Thymus (tissue), 14 donors: ENCODE measurements at places on chromosomes 5 and 9. TPM values are rescaled to one million over a fixed set of nuclear protein-coding genes. Genes with fewer than 3 reads are reported as not detected.
A peak's percentile ranks its signal among the peaks of the same experiment; 100 is the strongest.

Gene P4HA2
- 16.5 TPM for total RNA-seq

Gene S100Z
- total RNA-seq: 1.5 TPM

Gene NFX1
- 23.3 TPM for total RNA-seq

Gene OLFM1
- 28.3 TPM for total RNA-seq

Gene ERAP2
- total RNA-seq: 11.3 TPM

Gene TRAF2
- 12.8 TPM for total RNA-seq

Gene DMRT3
- 0.05 TPM for total RNA-seq

DNA sequence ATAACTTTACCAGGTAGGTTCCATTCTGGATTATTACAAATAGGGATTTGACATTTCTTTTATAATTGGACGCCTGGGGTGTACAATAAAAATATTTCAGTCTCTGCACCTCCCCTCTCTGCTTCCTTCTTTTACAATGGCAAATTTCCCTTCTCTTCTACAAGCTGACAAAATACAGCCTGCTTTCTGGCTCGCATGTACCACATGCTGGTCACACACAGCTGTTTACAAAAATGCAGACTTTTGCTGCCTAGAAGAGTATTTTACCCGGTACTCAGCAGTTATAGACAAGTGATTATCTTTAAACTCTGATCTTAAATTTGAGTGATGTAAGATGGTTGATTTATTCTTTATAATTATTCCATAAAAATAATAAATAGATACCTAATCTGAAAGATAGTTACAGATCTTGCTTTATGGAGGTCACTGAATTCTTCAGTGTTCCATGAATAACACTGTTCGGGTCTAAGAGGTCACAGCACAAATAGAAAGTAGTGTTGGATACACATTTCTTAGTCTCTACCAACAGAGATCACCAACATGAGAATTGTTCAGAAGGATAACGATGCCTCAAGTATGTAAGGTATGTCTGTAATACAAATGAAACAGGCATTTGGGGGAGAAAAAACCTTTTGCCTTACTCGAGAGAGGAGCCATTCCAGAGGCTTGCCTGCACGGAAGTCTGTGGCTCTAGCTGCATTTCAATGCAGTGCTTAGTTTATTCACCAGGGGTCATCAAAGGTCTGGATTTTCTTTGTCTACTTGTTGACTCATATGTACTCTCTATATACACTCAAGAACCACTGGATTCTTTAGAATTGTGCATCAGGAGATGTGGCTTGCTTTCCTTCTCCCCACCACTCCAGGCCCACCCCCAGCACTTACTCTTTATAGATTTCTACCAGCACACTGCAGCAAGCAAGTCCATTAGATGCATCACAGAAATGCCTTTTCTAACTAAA is 206.6 kb upstream of the RFX3 start:
- no peak overlapping the region for H3K4me3 ChIP-seq
- H3K27me3 ChIP-seq: no peaks in the 10 kb centered on the region
- no peaks in the 10 kb centered on the region for H3K36me3 ChIP-seq
- no peak overlapping the region for H3K27ac ChIP-seq
- DNase-seq: peak; percentile 17

GRCh38 chr5:157476702-157477408 is 16.8 kb downstream of the NIPAL4 start:
- no peak overlapping the region for H3K27ac ChIP-seq
- no peak overlapping the region for H3K4me3 ChIP-seq
- peaks cover 4% of the 10 kb centered on the region for H3K4me1 ChIP-seq
- peak; percentile 52 for DNase-seq
- H3K36me3 ChIP-seq: peaks cover 3% of the 10 kb centered on the region
- H3K27me3 ChIP-seq: no peaks in the 10 kb centered on the region

GRCh38 chr5:74865256-74865803 is 857 bp downstream of the FAM169A start:
- H3K4me3 ChIP-seq: peak overlapping the region; percentile 93
- H3K27me3 ChIP-seq: peaks cover 6% of the 10 kb centered on the region
- H3K4me1 ChIP-seq: peaks cover 12% of the 10 kb centered on the region
- no peak for DNase-seq

DNA sequence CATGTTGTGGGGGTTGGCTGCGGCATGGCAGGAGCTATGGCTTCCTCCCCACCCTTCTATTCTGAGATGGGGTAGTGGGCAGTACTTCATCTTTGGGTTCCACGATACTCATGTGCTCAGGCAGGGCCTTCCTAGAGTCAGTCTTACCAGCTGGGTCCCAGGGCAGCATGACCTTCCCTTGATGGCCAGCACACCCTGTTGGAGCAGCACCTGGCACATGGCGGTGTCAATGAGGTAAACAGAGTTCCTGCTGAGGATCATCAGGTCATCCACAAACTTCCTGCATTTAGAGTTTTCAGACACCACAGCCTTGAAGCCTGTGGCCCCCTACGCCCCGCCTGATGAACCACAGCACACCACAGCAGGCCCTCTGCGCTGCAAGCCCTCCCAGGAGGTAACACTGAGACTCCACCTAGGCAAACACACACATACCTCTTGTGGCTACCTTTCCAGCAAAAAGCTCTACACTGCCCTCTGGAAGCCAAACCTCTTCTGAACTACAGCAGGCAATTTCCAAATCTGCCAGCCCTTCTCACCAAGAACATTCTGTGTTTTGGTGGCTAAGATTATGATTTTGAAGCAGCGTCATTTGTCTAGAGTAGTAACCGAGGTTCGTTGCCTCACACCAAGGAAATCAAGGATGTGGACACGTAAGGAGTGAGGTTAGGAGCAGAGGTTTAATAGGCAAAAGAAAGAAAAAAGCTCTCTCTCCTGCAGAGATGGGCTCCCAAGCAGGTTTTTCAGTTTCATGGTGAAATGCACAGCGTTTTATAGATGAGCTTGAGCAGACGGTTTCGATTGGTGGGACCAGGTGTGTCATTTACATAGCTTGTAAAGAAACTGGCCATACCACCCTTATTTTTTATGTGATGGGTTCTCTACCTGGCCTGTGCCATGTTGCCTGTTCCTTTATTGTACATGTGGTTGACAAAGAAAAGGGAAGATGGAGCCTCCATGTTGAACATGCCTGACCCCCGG is 20.3 kb upstream of the TMEM174 start:
- no peaks in the 10 kb centered on the region for H3K36me3 ChIP-seq
- no peak overlapping the region for H3K27ac ChIP-seq
- H3K27me3 ChIP-seq: peaks cover 33% of the 10 kb centered on the region
- H3K4me1 ChIP-seq: no peaks in the 10 kb centered on the region
- no peak for DNase-seq
- no peak overlapping the region for H3K4me3 ChIP-seq

- no peaks in the 10 kb centered on the region for H3K36me3 ChIP-seq
- peaks cover under 1% of the 10 kb centered on the region for H3K4me1 ChIP-seq
- no peak overlapping the region for H3K4me3 ChIP-seq
- H3K27ac ChIP-seq: no peak overlapping the region
- DNase-seq: no peak
- H3K27me3 ChIP-seq: peaks cover 10% of the 10 kb centered on the region
These were observed 14.7 kb downstream of the IGIP start for GRCh38 chr5:140140435-140140834.

- H3K36me3 ChIP-seq: peaks cover 30% of the 10 kb centered on the region
- H3K4me1 ChIP-seq: peaks cover 8% of the 10 kb centered on the region
- no peak for DNase-seq
- H3K4me3 ChIP-seq: no peak overlapping the region
- H3K27ac ChIP-seq: no peak overlapping the region
These were observed 12.4 kb downstream of the CARD19 start for GRCh38 chr9:93108291-93109041.

GRCh38 chr9:129900263-129901027 is 65.2 kb downstream of the USP20 start:
- H3K27me3 ChIP-seq: no peaks in the 10 kb centered on the region
- no peak for DNase-seq
- no peak overlapping the region for H3K4me3 ChIP-seq

DNA sequence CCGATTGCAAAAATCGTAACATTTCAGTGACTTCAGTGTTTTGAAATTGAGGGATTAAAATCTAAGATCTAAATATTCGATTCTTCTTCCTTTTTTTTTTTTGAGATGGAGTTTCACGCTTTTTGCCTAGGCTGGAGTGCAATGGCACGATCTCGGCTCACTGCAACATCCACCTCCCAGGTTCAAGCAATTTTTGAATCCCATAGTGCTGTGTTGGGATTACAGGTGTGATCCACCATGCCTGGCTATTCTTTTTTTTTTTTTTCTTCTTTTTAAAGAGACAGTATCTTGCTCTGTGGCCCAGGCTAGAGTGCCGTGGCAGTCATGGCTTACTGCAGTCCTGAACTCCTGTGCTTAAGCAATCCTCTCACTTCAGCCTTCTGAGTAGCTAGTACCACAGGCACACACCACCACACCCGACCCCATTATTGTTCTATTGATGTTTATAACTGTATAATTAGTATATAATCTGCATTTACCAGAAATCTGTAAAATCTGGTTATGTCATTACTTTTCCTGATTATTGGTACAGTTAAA is 42.7 kb downstream of the NSD1 start:
- H3K36me3 ChIP-seq: peaks cover 17% of the 10 kb centered on the region
- no peak for DNase-seq
- no peak overlapping the region for H3K27ac ChIP-seq
- no peaks in the 10 kb centered on the region for H3K27me3 ChIP-seq
- no peak overlapping the region for H3K4me3 ChIP-seq

GRCh38 chr5:36552651-36553393 is 53.6 kb upstream of the SLC1A3 start:
- no peak for DNase-seq
- no peaks in the 10 kb centered on the region for H3K27me3 ChIP-seq
- H3K4me1 ChIP-seq: no peaks in the 10 kb centered on the region
- H3K27ac ChIP-seq: no peak overlapping the region
- no peaks in the 10 kb centered on the region for H3K36me3 ChIP-seq

DNA sequence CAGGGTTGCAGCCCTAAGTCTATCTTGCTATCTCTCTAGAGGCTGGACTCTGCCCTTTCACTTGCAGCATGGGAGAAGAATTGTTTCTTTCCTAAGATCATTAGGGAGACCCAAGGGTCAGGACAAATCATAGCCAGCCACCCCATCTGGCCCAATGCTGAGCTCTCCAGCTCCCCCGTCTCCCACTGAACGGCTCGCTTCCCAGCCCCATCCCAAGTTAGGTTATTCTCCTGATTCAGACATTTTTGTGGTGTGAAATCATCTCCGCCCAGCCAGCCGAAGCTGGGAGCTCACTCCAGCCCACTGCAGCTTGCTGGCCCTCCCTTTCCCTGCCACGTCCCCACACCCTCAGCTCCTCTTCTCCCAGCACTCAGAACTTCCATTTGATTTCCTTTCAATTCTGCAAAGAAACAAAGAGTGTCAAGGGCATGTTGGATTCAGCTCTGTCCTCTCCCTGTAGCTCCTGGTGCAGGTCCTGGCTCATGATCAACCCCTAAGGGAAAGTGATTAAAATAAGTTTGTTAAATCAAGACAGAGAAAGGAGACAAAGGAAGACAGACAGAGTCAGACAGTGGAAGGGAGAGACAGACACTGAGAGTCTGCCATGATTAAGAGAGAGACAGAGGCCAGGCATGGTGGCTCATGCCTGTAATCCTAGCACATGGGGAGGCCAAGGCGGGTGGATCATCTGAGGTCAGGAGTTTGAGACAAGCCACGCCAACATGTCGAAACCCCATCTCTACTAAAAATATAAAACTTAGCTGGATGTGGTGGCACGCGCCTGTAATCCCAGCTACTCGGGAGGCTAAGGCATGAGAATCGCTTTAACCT is 12.6 kb upstream of the SPARC start:
- no peak overlapping the region for H3K27ac ChIP-seq
- no peaks in the 10 kb centered on the region for H3K36me3 ChIP-seq
- DNase-seq: no peak
- no peaks in the 10 kb centered on the region for H3K27me3 ChIP-seq
- H3K4me1 ChIP-seq: no peaks in the 10 kb centered on the region
- no peak overlapping the region for H3K4me3 ChIP-seq

DNA sequence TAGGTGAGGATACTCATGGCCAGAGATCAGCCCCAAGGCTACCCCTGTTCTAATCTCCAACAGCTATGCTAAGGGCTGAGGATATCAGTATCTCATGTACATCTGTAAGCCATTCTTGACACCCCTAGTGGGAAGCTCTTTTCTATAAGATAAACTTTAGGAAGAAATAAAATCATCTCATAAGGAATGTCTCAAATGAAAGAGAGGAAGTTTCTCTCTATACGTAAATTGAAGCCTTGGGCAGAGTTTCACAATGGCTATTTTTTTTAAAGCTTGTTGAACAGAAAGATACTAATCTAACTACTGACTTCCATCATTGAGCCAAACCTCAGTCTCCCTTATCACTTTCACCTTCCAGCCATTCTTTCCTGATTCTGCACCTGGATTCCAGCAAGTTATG is 405.7 kb downstream of the PRR16 start:
- H3K27ac ChIP-seq: no peak overlapping the region
- no peaks in the 10 kb centered on the region for H3K4me1 ChIP-seq
- H3K4me3 ChIP-seq: no peak overlapping the region
- DNase-seq: no peak
- no peaks in the 10 kb centered on the region for H3K36me3 ChIP-seq

DNA sequence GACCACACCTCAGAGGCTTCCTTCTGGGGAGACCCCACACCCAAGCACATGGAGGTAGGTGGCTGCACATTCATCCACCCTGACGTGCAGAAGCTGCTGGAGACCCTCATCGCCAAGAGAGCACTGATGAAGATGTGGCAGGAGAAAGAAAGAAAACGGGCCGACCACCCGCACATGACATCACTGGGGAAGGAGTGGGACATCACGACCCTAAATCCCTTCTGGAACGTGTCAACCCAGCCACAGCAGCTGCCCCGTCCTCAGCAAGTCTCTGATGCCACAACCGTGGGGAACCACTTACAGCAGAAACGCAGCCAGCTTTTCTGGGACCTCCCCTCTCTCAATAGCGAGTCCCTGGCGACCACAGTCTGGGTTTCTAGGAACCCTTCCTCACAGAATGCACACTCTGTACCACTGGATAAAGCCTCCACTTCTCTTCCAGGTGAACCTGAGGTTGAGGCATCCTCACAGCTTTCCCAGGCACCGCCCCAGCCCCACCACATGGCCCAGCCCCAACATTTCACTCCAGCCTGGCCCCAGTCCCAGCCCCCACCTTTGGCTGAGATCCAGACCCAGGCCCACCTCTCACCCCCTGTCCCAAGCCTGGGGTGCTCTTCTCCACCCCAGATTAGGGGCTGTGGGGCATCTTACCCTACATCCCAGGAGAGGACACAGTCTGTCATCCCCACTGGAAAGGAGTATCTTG is 3.0 kb downstream of the SPATA31E1 start:
- no peak overlapping the region for H3K27ac ChIP-seq
- DNase-seq: no peak
- H3K36me3 ChIP-seq: no peaks in the 10 kb centered on the region
- peaks cover 2% of the 10 kb centered on the region for H3K27me3 ChIP-seq
- no peak overlapping the region for H3K4me3 ChIP-seq

DNA sequence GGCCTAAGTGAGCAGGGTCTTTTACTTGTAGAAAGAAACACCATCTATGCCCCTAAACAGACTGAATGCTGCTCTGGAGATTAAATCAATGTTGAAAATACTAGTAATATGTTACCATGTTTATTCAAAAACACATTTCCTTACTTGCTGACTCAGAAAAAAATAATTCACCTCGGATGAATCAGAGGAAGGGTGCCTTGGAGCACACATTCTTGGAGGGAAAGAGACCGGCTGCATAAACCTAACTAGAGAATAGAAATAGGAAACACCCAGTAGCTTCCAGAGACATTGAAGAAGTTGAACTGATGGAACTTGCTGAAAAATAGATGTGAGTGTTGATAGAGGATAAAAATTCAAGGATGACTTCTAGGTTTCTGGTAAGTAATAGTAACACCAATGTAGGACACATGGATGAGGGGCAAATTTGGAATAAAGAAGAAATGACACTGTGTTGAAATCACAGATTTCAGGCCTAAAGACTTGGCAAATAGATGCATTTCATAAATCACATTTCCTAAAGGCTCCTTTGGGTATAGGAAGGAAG is 76.9 kb upstream of the MINAR2 start:
- H3K4me3 ChIP-seq: no peak overlapping the region
- H3K27me3 ChIP-seq: no peaks in the 10 kb centered on the region
- no peak for DNase-seq
- H3K36me3 ChIP-seq: no peaks in the 10 kb centered on the region
